Activated CD4-positive, CD25-positive, alpha-beta regulatory T cell treated with anti-CD3 and anti-CD28 coated beads, Interleukin-2, amount 50 U/mL, for 16 hours (primary cell): ENCODE measurements at places on chromosomes 12 and 14.

GRCh38 chr12:65672441-65672840 lies 151.8 kb upstream of the HMGA2 start:
- no peak for DNase-seq

DNA sequence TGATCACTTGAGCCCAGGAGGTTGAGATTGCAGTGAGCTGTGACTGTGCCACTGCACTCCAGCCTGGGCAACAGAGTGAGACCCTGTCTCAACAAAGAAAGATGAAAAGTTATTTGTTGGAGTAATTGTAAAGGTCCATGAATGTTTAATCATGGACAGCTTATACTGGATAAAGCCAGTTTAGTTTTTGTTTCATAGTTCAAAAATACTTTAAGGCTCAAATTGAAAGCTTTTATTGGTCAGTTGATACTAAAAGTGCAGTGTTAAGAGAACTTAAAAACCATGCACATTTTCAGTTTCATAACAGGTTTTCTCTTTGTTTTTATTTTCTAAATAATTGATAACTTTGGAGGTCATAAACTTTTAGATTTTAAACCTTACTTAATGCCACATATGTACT lies 108.4 kb downstream of the MON2 start:
- DNase-seq, result no peak

DNA sequence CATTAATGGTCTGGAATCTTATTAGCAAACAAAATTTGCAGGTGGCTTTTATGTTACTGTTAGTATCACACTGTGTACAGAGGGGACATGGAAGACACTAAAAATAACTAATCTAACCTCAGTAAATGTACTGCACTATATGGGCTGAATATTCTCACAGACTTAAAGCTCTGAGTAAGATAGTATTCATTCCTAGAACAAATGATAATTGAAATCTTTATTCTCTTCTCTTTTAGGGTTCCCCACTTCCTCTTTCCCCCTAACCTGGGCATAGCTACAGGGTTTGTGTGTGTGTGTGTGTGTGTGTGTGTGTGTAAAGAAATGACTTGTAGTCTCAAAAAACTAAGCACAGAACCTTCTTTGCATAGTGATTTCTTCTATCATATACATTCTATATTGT lies 21.4 kb upstream of the HECTD1 start:
- DNase-seq, result no peak

- no peak for DNase-seq
Measured at GRCh38 chr12:130916241-130916911, 37.3 kb upstream of the ADGRD1 start.

GRCh38 chr12:126353604-126354003 lies 1288.4 kb downstream of the AACS start:
- no peak for DNase-seq

DNA sequence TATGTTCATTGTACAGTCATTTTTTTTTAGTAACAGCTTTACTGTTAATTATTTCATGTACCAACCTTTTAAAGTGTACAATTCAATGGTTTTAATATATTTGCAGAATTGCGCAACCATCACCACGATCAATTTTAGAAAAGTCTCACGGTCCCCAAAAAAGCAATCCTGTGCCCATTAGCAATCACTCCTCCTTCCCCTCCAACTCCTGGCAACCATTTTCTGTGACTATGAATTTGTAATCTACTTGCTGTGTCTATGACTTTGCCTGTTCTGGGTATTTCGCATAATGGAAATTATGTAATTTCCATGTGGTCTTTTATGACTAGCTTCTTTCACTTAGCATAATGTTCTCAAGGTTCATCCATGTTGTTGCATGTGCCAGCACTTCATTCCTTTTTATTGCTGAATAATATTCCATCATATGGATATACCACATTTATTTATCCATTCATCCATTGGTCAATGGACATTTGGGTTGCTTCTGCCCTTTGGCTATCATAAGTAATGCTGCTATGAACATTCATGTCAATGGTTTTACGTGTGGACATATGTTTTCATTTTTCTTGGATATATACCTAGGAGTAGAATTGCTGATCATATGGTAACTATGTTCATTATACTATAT lies 9.9 kb downstream of the KICS2 start:
- no peak for DNase-seq
